ENCODE measurements at places on chromosomes 3 and 15.

- no peak for DNase-seq
Observed at GRCh38 chr3:192986379-192986778, 68.7 kb upstream of the MB21D2 start.

GRCh38 chr3:11096266-11097139, 57.8 kb upstream of the HRH1 start:
- DNase-seq: peak; percentile 22

DNA sequence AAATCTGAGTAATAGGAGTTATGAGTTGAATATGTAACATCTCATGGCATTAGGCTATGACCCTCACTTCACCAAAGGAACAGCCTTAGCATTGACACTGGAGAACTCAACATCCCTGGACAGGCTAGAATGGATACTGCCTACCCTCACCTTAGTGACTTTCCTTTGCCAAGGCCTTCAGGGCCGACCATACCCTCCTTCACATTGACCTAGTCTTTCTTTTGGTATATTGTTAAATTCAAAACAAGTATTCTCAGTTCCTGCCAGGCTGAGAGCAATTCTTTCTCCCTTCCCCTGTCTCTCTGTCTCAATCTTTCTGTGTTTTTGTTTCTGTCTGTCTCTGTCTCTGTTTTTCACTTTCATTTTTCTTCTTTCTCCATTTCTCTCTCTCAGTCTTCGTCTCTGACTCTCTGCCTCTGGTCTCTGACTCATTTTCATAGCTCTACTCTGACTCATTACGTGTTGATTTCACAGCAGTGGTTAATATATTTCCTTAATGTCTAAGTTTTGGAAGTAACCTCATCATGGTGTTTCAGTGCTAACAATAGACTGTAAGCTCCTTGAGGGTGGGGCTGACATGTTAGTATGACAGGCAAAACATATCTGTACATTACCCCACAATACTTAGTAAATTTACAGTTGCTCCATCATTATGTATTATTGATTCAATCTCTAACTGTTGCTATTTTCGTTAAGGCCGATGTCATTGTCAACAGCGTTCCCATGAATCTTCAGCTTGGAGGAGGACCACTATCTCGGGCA, 32.5 kb downstream of the PARP15 start:
- no peak for DNase-seq

GRCh38 chr3:195696632-195697278, 24.0 kb upstream of the MUC20 start:
- no peak for DNase-seq

- DNase-seq: no peak
Observed at GRCh38 chr3:4261406-4261805, 41.8 kb upstream of the SETMAR start.

- no peak for DNase-seq
Observed at GRCh38 chr3:14177580-14178246, 688 bp downstream of the XPC start.

DNA sequence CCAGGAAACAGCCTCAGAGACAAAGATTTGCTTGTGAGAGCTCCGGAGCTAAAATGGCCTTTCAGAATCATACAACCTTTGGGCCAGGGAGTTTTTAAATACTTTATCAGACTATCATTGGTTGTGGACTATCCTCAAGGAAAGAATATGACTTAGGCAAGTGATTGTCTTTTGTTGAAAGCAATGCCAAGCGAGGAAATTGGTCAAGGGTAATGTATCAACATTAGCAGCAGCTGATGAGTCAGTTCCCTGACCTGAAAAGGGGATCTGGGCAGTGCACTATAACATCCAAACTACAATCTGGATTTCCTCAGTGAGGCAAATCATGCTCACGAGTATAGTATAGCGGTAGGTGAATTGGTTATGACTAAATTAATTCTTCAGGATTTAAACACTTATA, 303.6 kb downstream of the LSAMP start:
- no peak for DNase-seq

- DNase-seq: no peak
Observed at GRCh38 chr3:173770011-173770410, 372.5 kb downstream of the NLGN1 start.

GRCh38 chr3:52054661-52055511, 1.5 kb downstream of the DUSP7 start:
- no peak for DNase-seq

GRCh38 chr3:170226426-170226960, 4.3 kb downstream of the PRKCI start:
- no peak for DNase-seq

- DNase-seq: no peak
Observed at GRCh38 chr3:139378587-139379241, 10.7 kb downstream of the COPB2 start.

All from activated gamma-delta T cell treated with Interleukin-2 at 50 U/mL for 16 hours (primary cell).